ENCODE measurements at places on chromosomes 7 and 10. TPM values are rescaled to one million over a fixed set of nuclear protein-coding genes. Genes with fewer than 3 reads are reported as not detected.

Gene GRID2IP
- not detected for total RNA-seq

Gene FFAR4
- total RNA-seq, result not detected

Gene CBX3
- 110 TPM for total RNA-seq

Gene VWA2
- not detected for total RNA-seq

Gene EBF3
- total RNA-seq, result under 0.01 TPM

Gene SFTPA1
- total RNA-seq, result not detected

Gene WEE2
- not detected for total RNA-seq

Gene FRMPD2
- total RNA-seq, result not detected

Gene IFIT2
- 5.8 TPM for total RNA-seq

Measured in myometrial cell (primary cell).